ENCODE measurements at places on chromosomes 12 and 14.

DNA sequence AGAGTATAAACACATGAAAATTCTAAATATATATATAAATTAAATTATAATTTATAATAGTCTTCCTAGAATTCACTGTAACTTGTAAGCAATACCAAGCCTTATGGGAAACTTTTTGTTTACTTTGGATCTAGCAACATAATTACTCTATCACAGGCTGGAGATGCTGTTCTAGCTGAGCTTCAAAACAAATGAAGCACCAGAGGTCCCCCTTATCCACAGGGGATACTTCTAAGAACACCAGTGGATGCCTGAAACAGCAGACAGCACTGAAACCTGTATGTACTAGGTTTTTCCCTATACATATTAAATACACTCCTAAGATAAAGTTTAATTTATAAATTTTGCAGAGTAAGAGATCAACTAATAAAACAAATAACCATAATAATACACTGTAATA is 96.6 kb downstream of the CDK17 start:
- no peaks in the 10 kb centered on the region for H3K27me3 ChIP-seq
- no peak for DNase-seq
- no peaks in the 10 kb centered on the region for H3K4me1 ChIP-seq

DNA sequence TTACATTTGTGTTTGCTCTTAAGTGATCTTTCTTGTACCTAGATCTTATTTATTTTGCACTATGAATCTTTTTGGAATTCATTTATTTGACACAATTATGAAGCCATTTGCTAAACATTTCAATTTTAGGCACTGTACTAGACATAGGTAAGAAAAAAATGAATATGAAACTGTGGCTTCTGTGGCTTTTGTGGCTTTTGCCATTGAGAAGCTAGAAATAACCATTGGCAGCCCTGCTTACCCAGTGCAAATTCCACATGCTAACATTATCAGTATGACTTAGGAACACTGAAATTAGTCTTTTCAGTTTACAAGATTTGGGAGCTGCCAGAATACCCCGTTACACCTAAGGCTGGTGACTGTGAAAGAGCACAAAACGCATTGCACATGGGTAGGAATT is 60.1 kb downstream of the FSCB start:
- no peak overlapping the region for H3K27ac ChIP-seq
- H3K36me3 ChIP-seq = no peaks in the 10 kb centered on the region
- no peaks in the 10 kb centered on the region for H3K27me3 ChIP-seq
- no peak overlapping the region for H3K4me3 ChIP-seq
- no peak for DNase-seq
- H3K4me1 ChIP-seq = no peaks in the 10 kb centered on the region

GRCh38 chr12:26252946-26253345 is 57.6 kb downstream of the SSPN start:
- H3K27me3 ChIP-seq = no peaks in the 10 kb centered on the region
- no peak for DNase-seq
- H3K4me1 ChIP-seq = no peaks in the 10 kb centered on the region
- H3K27ac ChIP-seq = no peak overlapping the region

DNA sequence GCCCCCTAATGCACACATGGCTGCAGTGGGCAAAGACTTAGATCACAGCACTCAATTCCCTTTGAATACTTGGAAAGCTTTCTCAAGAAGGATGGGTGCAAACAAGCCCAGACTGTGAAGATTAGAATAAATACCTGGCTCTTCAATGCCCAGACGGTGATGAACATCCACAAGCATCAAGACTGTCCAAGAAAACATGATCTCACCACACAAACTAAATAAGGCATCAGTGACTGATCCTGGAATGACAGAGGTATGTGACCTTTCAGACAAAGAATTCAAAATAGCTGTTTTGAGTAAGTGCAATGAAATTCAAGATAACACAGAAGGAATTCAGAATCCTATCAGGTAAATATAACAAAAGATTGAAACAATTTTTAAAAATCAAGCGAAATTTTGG is 43.8 kb upstream of the ZDHHC17 start:
- no peak overlapping the region for H3K27ac ChIP-seq
- no peak for DNase-seq
- no peak overlapping the region for H3K4me3 ChIP-seq
- H3K27me3 ChIP-seq = no peaks in the 10 kb centered on the region

GRCh38 chr14:90717916-90718315 is 98.3 kb downstream of the TTC7B start:
- no peak overlapping the region for H3K27ac ChIP-seq
- H3K4me3 ChIP-seq = no peak overlapping the region
- no peaks in the 10 kb centered on the region for H3K27me3 ChIP-seq
- no peak for DNase-seq
- H3K4me1 ChIP-seq = no peaks in the 10 kb centered on the region

DNA sequence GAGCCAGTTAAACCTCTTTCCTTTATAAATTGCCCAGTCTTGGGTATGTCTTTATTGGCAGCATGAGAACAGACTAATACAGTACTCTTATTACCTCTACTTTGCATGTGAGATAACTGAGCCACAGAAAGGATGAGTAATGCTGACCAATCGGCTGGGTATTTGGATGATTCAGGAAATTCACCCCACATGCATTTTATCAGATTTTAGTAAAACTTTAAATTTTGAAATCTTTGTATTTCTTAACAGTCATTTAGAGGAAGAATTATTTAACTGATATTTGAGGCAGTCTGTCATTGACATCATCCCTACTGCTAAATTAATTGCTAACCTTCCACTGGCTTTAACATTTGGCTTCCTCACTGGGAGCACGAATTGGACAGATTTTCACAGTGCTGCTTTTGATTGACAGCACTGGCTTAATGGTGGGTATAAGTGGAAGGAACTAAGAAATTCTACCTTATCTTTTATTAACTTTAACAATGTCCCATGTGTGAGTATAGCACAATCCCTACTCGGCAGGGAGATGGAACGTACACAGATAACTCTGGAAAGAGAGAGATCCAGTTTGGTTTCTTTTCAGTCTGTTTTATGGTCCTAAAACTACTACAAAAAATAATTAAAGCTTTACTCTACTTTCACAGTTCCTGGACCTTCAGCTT is 261.0 kb downstream of the DACT1 start:
- no peak overlapping the region for H3K27ac ChIP-seq
- H3K4me1 ChIP-seq = no peaks in the 10 kb centered on the region
- H3K4me3 ChIP-seq = no peak overlapping the region

- H3K4me3 ChIP-seq = no peak overlapping the region
- H3K27me3 ChIP-seq = no peaks in the 10 kb centered on the region
- no peak for DNase-seq
- H3K27ac ChIP-seq = no peak overlapping the region
- H3K4me1 ChIP-seq = peaks cover 10% of the 10 kb centered on the region
Measured at GRCh38 chr12:113196990-113197389, 11.5 kb downstream of the RITA1 start.

Data from vagina (tissue), 2 donors.